ENCODE measurements at places on chromosomes 7 and 10.

GRCh38 chr10:63603709-63604445, 82.7 kb downstream of the REEP3 start:
- no peak for DNase-seq

- no peak for DNase-seq
These were observed 168.0 kb downstream of the SORCS1 start for GRCh38 chr10:106996510-106996909.

GRCh38 chr10:51215951-51216834, 141.9 kb downstream of the PRKG1 start:
- DNase-seq = no peak

GRCh38 chr7:112082306-112082705, 123.9 kb downstream of the DOCK4 start:
- DNase-seq = no peak

GRCh38 chr7:97693586-97693985, 38.3 kb upstream of the TAC1 start:
- DNase-seq = no peak

Data from hematopoietic multipotent progenitor cell treated with erythropoietin and hydrocortisone succinate and interleukin-3 and kit ligand, for 8 days (in vitro differentiated cells).